CD4-positive, alpha-beta T cell treated with Interleukin-21 for 1 hour (primary cell): ENCODE measurements at places on chromosomes 11 and 22.

- no peak for DNase-seq
These were observed 49.2 kb upstream of the SESN3 start for GRCh38 chr11:95279921-95280868.

DNA sequence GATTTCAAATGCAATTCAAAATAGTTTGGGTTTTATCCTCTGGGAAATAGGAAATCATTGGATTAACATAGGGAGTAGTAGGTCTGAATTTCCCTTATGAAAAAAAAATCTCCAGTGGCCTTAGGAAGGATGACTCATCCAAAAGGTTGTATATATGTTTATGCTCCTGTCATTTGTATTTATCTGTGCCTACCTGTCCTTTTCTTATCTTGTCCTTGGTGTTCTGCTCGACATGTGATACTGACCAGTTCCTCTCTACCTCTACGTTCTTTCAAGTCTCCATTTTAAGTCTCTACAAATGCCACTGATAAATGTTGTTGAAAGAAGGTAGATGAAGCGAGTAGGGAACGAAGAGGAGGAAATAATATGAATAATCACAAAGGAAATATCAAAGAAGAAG lies 3.0 kb upstream of the SOX6 start:
- DNase-seq = no peak

- peak; percentile 97 for DNase-seq
These were observed at the start of gene RNF26 for GRCh38 chr11:119334174-119334930. TSS of gene RNF26 (plus strand) at chr11:119334527. CDS start at chr11:119335123, 596 bp downstream.

- DNase-seq = no peak
These were observed 5.3 kb downstream of the IFITM10 start for GRCh38 chr11:1744891-1745700.

- no peak for DNase-seq
These were observed 556.5 kb downstream of the MN1 start for GRCh38 chr22:27245056-27245455.

GRCh38 chr11:88420165-88420791 lies 82.7 kb upstream of the CTSC start:
- DNase-seq = no peak

- DNase-seq = peak; percentile 51
These were observed 3.3 kb upstream of the FXYD2 start for GRCh38 chr11:117827521-117828511.
